BJ (cell line): ENCODE measurements at places on chromosomes 1 and 21.

DNA sequence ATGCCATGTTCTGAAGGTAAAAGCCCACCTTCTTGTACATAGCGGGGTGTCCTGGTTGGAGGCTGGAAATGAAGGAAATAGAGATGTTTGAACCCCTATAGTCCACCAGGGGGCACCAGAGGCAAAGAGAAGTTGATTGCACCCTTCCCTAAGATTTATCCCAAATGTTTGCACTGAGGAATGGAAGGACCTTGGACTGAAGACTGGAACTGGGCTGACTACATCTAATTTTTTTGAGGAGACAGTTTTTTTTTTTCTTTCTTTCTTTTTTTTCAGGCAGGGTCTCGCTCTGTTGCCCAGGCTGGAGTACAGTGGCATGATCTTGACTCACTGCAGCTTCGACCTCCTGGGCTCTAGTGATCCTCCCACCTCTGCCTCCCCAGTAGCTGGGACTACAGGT, 55.3 kb upstream of the EIF4G3 start:
- no peak for DNase-seq

DNA sequence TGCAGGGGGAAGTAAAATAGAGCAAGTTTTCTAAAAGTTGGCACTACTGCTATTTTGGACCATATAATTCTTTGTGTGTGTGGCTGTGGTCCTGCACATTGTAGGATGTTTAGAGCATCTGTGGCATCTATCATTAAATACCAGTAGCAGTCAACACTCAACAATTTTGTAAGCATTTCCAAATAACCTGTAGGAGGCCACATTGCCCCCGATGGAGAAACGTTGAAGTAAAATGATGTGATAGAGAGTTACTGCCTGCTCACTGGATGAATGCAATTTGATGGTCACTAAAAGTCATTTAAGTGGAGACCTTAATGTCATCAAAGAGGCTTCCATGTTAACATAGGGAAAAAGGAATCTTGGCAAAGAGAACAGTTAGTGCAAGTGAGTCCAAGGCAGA, 560.8 kb downstream of the NEGR1 start:
- no peak for DNase-seq

GRCh38 chr1:213982672-213983492, 4.9 kb upstream of the PROX1 start:
- DNase-seq: no peak

GRCh38 chr1:234710936-234711724, 101.2 kb upstream of the IRF2BP2 start:
- no peak for DNase-seq

- no peak for DNase-seq
These were observed 259.8 kb downstream of the LMO4 start for GRCh38 chr1:87588495-87588894.

- peak; percentile 3 for DNase-seq
These were observed 112.3 kb upstream of the TRABD2B start for GRCh38 chr1:48109390-48110013.

GRCh38 chr1:196563768-196564167, 44.5 kb downstream of the KCNT2 start:
- DNase-seq: no peak

- no peak for DNase-seq
These were observed 55.0 kb downstream of the CNIH3 start for GRCh38 chr1:224671076-224671475.

DNA sequence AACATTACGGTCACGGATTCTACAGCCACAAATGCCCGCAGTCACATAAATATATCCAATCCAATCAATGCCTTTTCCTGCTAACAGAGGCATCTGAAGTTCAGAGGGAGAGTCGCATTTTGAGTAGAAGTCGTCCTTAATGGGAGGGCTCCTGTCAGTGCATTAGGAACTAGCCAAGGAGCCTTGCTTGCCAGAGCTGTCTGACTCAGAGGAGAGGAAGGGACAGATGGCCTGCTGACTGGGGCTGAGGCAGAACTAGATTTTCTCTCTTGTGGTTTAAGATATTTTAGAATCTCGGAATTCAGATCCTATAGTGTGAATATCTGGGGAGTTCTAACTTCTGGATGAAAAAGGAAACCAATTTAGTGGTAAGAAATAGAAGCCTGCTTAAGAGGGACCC, 10.6 kb downstream of the XKR8 start:
- peak; percentile 50 for DNase-seq

DNA sequence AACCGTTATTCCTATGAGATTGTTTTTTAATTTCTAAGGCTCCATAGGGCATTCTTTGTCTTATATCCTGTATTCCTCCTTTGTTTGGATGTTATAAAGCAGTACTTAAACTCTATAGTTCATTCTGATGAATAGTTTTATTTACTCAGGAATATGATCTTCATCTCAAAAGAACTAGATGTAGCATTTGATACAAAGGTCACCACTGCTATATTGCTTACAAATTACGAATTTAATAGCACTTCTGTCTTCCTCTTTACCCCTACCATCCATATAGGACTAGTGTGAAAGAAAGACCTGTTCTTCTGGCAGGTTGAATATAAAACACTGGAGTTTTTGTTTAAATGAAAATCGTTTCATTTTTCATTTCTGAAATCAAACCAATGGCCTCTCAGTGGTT, 468.1 kb upstream of the CXADR start:
- DNase-seq: no peak

- no peak for DNase-seq
These were observed 36.5 kb downstream of the DDX20 start for GRCh38 chr1:111792249-111792648.

DNA sequence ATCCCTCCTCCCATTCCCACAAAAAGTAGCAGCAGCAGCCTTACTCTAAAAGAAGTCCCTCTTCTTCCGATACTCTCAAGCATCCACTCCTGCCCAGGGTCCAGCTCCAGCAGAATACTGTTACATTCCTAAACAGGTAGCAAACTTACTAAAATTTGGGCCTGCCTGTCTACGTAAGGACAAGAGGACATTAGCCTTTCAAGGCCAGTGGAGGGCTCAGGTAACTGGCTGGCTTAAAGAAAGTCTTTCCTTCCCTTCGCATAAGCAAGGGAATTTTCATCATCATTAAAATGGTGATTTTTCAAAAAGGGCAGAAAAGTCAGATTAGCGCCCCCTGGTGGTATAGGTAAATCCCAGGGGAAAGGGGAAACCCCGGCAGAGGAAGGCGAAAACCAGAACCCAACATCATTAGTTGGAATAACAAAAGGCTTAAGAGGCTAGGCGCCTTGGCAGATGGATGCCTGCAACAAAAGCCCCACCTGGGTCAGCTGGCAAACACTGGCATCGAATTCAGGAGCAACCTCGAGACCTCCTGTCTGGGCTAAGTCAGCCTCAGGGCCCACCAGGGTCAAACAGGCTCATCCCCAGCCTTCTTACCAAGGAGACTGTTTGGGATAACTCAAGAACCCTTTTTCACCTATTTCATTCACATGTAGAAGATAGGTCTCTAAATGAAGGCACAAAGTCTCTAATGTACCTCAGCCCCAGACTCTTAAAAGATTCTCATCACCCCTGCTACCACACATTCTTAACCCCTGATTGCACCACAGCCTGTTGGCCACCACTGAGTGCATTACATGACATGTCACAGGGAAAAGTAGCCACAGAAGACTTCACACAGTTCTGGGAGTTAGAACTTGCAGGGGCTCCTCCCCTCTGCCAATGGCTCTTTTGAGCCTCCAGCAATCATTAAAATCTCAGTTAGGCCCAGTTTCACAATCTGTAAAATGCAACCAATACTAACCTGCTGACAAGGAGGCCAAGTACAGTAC, 36.7 kb downstream of the ERI3 start:
- no peak for DNase-seq

- no peak for DNase-seq
These were observed 68.9 kb downstream of the ZNF644 start for GRCh38 chr1:90952906-90953305.

DNA sequence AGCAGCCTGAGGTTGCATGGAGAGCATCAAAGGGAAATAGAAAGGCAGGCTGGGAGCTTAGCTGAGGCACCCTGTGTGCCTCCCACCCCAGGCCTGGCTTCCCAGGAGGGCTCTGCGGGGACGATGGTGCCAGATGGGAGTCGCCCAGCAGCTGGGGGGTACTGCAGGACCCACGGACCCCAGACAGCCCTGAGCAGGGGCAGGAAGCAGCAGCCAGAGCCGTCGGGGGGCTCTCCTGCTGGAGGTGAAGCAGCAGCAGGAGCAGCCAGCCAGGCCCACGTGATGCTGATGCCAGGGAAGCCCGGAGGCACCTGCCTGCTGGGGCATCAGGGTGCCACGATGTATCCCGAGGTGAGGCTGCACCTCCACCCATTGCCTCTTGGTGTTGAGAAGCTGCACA, 20.4 kb downstream of the RAP1GAP start:
- no peak for DNase-seq

DNA sequence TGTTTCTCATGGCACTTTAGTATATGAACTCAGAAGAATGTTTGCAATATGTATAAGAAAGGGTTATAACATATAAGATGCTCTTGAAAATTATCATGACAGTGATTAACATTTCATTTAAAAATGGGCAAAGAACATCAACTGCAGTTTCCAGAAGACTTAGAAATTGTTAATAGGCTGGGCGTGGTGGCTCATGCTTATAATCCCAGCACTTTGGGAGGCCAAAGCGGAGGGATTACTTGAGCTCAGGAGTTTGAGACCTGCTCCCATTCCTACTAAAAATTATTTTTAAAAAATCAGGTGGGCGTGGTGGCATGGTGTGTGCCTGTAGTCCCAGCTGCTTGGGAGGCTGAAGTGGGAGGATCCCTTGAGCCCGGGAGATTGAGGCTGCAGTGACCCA, 23.1 kb downstream of the MTF2 start:
- DNase-seq: no peak

DNA sequence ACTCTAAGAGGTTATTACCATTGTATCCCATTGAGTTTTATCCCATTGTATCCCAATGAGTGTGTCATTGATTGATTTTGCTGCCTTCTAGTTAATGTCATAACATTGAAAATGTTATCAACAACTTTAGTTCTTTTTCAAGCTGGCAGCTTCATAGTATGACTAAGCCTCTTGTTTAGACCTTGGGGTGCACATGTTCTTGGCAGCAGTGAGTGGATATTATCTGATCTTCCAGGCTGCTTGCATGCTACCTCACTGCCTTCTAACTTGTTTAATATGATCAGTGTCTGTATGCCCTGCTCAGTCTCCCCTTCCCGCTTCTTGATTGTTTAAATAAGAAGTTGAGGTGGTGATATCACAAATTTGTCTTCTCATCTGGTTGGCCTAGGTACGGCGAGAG, 24.6 kb downstream of the NTPCR start:
- no peak for DNase-seq
